Natural killer cell treated with Interleukin-12 subunit alpha and Interleukin-12 subunit beta and Interleukin-15 and Interleukin-18, amount 100 ng/mL, for 72 hours (primary cell): ENCODE measurements at places on chromosomes 4 and X. TPM values are rescaled to one million over a fixed set of nuclear protein-coding genes. Genes with fewer than 3 reads are reported as not detected.

DNA sequence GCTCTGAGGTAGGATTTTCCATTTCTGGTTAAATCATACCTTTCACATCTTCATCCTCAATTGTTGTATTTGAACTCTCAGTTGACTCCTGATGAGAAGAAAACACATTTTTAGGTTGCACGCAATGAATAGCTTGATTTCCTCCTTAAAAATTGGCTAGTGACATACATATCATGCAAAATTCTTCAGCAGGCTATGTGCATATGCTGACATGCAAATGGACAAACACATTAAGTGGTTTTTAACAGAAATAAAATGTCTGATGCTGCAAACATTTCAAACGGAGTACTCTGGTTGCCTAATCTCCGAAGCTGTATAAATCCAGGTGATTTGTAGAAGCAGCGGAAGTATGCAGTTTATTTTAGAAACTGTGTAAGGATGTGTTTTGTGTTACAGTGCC, 261.1 kb downstream of the CAMK2D start:
- H3K4me3 ChIP-seq: no peak overlapping the region
- H3K36me3 ChIP-seq: peaks cover 13% of the 10 kb centered on the region
- DNase-seq: no peak
- H3K4me1 ChIP-seq: no peaks in the 10 kb centered on the region
- no peak overlapping the region for H3K27ac ChIP-seq

The GJB1 gene
- not detected for total RNA-seq

- peaks cover 9% of the 10 kb centered on the region for H3K4me1 ChIP-seq
- H3K36me3 ChIP-seq: no peaks in the 10 kb centered on the region
- H3K27ac ChIP-seq: no peak overlapping the region
- peaks cover 28% of the 10 kb centered on the region for H3K27me3 ChIP-seq
- peak overlapping the region; percentile 18 for H3K4me3 ChIP-seq
- DNase-seq: no peak
Measured at GRCh38 chr4:170089274-170089667, 485 bp downstream of the AADAT start.

DNA sequence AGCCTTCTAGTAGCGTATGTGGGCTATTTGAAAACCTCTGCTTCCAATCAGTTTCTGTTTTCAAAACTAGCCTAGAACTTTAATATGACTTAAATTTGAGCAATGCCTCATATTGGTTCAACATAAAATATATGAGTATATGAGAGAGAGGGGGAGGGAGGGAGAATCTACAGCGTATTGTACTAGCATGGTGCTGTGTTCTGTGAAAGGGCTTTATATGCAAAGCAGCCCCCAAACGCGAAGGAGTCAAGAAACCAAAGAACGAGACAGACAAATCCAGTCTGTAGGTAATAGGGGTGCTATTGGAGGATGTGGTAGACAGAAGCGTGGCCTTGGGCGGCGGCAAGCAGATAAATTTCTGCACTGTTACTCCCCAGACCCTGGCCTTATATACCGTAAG, 784 bp upstream of the ANXA5 start:
- peaks cover 22% of the 10 kb centered on the region for H3K4me1 ChIP-seq
- H3K4me3 ChIP-seq: peak overlapping the region; percentile 95
- DNase-seq: no peak
- peaks cover 40% of the 10 kb centered on the region for H3K27me3 ChIP-seq
- no peaks in the 10 kb centered on the region for H3K36me3 ChIP-seq
- H3K27ac ChIP-seq: peak overlapping the region; percentile 76

DNA sequence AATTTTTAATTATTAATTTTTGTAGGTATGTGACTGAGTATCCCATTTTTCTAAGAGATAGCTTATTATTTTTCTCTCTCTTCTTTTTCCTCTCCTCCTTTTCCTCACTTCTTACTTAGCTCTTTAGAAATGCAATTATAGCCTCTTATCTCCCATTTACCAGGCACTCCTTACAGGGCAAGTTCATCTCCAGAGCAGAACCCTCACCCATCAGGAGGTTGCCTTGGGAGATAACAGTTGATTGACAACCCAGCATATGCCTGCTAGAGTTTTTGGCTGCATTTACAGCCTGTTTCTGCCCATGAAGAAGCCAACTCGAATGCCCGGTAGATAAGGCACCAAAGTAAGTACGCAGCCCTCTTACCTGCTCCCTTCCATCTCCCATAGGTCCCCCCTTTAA, 572.9 kb upstream of the ZFP42 start:
- no peak overlapping the region for H3K4me3 ChIP-seq
- no peak for DNase-seq
- no peaks in the 10 kb centered on the region for H3K27me3 ChIP-seq
- H3K4me1 ChIP-seq: no peaks in the 10 kb centered on the region

GRCh38 chr4:35541888-35542213, 702.5 kb downstream of the ARAP2 start:
- no peaks in the 10 kb centered on the region for H3K36me3 ChIP-seq
- DNase-seq: no peak
- H3K27ac ChIP-seq: no peak overlapping the region
- H3K27me3 ChIP-seq: no peaks in the 10 kb centered on the region
- no peaks in the 10 kb centered on the region for H3K4me1 ChIP-seq
- no peak overlapping the region for H3K4me3 ChIP-seq

The LNX1 gene
- total RNA-seq: not detected

DNA sequence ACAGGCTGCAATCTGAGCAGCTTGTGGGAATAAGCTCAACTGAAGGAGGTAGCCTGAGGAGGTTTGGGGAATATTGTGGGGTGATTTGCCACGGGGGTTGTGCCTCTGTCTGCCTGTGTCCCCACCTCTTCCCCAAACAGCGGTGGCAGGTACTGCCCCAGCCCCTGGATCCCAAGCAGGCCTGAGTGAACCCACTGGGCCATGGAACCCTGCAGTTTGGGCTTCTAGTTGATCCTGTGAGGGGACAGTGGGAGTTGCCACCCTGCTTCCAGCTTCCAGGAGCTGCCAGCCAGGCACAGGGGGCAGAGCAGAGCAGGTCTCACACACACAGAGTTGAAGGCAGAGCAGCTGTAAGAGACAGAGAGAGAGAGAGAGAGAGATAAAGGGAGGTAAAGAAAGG, 97.4 kb downstream of the PJA1 start:
- no peak for DNase-seq
- H3K36me3 ChIP-seq: no peaks in the 10 kb centered on the region
- no peak overlapping the region for H3K27ac ChIP-seq
- H3K27me3 ChIP-seq: no peaks in the 10 kb centered on the region

The PNMA6F gene
- not detected for total RNA-seq

DNA sequence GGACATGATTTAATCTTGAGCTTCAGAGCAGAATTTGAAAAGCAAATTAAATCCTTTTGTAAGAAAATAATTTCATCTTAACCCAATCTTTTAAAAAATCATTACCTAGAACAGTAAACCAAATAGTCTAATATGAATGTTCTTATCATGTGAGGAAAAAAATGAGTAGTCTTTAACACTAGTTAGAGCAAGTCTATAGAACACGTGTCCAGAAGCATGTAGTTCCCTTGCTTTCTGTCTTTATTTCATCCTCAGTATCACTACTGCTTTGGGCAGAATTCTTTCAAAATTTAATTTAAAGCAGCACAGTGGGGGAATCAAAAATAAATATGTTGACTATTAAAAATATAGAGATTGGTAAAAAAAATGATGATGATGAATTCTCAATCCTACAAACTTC, 2.1 kb downstream of the RBM47 start:
- H3K4me1 ChIP-seq: peaks cover 13% of the 10 kb centered on the region
- no peak overlapping the region for H3K27ac ChIP-seq
- peaks cover 37% of the 10 kb centered on the region for H3K27me3 ChIP-seq
- peaks cover 5% of the 10 kb centered on the region for H3K36me3 ChIP-seq
- DNase-seq: no peak

DNA sequence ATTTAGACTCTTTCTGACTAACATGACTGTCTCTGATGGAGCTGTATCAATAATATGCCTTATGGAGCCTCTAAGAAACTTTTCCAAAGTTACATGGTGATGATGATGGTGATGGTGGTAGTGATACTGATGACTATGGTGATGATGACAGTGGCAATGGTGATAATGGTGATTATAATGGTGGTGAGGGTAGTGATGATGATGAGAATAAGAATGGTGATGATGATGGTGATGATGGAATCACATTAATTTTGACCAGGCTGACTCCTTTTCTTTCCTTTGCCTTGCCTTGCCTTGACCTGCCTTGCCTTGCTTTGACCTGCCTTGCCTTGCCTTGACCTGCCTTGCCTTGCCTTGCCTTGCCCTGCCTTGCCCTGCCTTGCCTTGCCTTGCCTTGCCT, 31.7 kb upstream of the AREG start:
- no peak for DNase-seq
- peaks cover 4% of the 10 kb centered on the region for H3K27me3 ChIP-seq
- no peaks in the 10 kb centered on the region for H3K4me1 ChIP-seq
- H3K4me3 ChIP-seq: no peak overlapping the region

- no peak for DNase-seq
- no peaks in the 10 kb centered on the region for H3K27me3 ChIP-seq
- peaks cover 5% of the 10 kb centered on the region for H3K36me3 ChIP-seq
Measured at GRCh38 chr4:187416216-187416615, 579.4 kb upstream of the ZFP42 start.

DNA sequence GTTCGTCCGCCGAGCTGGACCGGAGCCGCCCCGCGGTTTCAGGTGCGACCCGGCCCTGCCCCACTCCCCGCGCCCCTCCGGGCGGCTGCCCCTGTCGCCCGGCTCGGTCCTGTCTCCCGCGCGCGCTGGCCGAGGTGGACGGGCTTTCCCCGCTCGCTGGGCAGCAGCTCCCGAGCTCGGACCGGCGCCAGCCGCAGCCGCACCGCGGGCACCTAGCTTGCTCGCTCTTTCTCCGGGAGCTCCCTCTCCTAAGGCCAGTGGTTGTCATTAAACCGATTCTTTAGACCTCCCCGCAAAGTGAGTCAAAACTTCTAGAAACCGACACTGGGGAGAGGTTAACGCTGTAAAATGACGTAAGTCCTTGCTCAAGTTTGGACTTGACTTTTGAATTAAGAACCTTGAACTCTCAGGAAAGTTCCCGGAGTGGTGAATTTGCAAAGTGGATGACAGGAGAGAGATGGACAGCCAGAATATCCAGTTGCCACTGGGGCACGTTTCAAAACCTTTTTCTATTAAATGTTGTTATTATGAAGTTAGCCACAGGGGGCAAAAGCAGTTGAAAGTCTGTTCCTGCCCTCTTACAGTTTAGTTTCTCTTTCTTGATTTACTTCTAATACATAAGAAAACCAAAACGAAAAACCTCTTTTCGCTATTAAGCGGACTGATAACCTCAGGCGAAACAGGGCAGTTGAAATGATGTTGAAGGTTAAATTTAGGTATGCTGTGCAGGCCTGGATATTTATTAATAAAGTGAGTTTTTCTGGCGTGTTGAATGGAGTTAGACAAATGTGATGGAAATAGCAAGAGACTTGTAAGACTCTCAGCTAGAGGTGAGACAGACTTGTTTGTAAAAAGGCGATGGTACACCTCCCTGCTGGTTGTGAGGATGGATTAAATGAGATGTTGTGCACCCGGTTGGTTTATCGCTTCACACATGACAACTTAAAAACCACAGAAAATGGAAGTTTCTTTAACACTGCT, 847 bp downstream of the PI4K2B start:
- peak; percentile 75 for DNase-seq
- H3K27me3 ChIP-seq: no peaks in the 10 kb centered on the region
- H3K4me1 ChIP-seq: peaks cover 43% of the 10 kb centered on the region
- peaks cover 33% of the 10 kb centered on the region for H3K36me3 ChIP-seq
- H3K4me3 ChIP-seq: peak overlapping the region; percentile 97

The CXorf65 gene
- total RNA-seq: 28.1 TPM

The PPP1R2C gene
- not detected for total RNA-seq

- no peak overlapping the region for H3K4me3 ChIP-seq
- H3K4me1 ChIP-seq: peaks cover 18% of the 10 kb centered on the region
- no peak overlapping the region for H3K27ac ChIP-seq
- H3K36me3 ChIP-seq: peaks cover 4% of the 10 kb centered on the region
- no peaks in the 10 kb centered on the region for H3K27me3 ChIP-seq
Measured at GRCh38 chr4:37953156-37953555, 7.0 kb upstream of the PTTG2 start.

The TASL gene
- 7.2 TPM for total RNA-seq

DNA sequence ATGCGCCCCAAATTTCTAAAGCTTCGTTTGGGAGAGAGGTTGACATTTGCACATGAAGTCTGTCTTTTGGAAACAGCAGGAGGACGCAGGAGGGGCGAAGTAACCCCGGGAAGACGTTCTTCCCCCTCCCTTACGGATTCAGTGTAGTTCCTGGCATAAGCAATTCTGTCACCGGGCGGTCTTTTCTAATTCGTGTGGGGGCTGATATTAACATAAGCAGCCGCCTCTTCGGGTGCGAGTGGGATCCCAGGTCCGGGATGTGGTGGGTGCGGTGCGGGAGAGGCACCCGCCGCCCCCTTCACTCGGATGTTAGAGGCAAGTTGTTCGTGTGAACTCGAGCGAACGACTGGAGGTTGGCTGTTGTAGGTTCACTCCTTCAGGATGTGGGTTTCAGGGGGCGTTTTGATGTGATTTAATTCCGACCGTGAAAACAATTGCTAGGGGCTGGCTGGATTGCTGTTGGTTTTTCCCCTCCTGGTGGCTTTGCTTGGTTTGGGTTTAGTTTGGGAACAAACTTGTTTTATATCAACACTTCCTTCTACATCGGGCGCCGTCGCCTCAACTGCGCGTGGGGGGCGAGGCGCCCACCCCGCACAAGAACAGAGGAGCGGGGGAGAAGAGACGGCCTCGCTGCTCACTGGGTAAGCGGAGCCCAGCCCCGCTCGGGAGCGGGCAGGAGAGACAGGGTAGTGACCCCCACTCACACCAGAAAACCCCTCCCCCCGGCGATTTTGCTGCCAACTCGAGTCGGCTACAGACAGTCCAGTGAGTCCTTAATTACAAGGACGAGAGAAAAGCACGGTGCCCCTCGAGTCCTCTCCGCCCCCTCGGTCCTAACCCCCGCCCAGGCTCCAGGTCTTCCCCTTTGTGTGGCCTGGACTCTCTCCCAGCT, 2.9 kb upstream of the LEF1 start:
- no peak for DNase-seq
- H3K27me3 ChIP-seq: peaks cover 40% of the 10 kb centered on the region
- H3K4me3 ChIP-seq: peak overlapping the region; percentile 42
- H3K4me1 ChIP-seq: peaks cover 46% of the 10 kb centered on the region
- H3K27ac ChIP-seq: no peak overlapping the region
